Stimulated activated CD8-positive, alpha-beta memory T cell treated with anti-CD3 and anti-CD28 coated beads, Interleukin-2, amount 100 ng/mL, for 48 hours (primary cell): ENCODE measurements at places on chromosomes 4 and X.

DNA sequence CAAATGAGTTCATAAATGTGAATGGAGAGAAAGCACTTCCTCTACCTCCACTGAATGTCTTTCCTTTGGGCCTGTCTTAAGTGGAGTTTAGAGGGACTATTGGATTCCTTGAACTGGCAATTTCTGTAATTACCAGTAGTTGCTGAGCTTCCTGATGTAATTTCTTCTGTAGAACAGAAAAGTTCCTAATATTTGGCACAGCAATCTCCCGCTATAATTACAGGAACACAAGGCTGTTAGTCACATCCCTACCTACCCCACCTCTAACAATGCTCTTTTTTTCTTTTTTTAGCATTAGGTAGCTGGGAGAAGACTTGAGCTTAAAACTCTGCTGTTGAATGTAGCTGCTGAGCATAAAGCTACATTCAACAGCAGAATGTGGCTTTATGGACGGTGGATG is 24.8 kb upstream of the RBPJ start:
- no peak for DNase-seq

- no peak for DNase-seq
Observed at GRCh38 chr4:120155287-120155686, 88.6 kb upstream of the MAD2L1 start.

DNA sequence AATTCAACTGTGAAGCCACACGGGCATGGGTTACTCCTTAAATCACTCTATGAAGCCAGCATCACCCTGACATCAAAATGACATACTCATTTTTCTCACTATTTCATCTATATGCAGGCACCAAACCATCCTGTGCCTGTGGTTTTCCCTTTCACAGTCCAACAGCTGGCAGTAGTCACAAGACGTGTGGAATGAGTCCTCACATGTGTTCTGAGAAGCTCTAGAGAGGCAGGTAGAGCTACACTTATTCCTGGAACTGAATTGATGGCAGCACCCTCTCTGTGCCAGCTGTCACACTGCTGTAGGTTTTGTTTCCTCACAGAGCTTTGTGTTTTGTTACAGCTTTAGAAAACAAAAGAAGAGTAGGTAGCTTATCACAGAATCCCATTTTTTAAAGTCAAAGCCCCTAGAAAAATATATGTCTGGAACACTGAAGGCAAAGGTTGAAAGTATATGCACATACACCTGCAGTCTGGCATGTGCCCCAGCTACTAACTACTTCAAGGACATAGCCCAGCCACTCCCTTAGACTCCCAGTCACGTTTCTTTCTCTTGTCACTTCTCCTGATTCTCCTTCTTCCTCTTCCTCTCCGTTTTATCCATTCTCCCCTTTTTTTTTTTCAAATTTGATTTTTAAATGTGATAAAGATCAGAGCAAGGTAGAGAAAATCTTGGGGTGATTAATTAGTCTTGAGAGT is 107.1 kb downstream of the ANXA10 start:
- no peak for DNase-seq

- DNase-seq, result no peak
Observed at GRCh38 chr4:182309877-182310276, 66.7 kb downstream of the TENM3 start.

DNA sequence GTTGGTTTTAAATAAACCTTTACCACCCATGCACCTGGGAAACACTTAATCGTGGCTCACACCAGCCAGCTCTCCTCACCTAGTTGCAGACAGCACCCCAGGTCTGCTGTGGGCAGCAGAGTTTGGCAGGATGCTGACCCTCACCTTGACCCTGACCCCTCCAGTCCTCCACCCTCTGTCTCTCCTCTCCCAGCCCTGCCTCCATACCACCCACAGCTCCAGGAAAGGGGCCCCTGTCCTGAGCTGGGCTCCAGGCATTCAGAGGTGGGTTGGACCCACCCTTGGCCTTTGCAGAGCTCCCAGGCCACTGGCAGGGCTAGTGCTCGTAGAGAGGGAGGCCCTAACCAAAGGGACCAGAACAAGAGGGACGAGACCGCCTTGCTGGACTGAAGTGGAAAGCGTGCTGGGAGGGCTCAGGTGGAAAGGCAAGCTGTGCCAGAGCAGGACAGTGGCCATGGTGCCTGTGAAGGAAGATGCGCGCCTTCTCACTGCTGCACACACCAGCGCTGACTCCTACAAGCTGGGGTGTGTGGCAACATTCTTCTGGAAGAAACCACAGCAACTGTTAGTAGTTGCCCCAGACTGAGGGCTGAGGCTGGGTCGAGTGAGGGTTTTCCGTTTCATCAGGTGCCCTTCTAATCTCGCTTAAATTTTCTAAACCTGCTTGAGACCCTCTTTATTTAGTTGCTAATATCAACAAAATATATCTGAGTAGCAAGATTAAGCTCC is 10.7 kb upstream of the S100P start:
- DNase-seq, result no peak

DNA sequence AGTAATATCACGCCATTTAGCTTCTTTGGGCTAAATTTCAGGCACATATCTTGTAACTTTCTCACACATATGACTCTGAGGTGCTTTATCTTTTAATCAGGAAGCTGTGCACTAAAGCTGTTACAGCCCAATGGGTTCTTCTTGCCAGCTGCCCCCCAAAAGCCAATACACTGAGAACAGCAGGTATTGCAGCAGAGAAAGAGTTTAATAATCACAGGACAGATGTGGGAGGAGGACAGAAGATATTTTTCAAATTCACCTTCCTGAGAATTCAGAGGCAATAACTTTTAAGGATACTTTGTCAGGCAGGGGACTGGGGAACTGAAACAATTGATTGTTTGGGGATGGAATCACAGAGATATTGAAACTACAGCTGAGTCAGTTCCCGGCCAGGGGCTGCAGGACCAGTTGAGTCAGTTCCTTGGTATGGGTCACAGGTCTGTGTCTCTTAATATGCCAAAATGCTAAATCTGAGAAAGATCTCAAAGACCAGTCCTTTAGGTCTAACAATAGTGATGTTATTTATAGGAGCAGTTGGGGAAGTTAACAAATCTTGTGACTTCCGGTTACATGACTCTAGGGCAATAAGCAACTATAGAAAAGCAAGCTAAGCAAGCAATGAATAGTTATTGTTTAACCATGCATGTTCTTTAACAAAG is 28.1 kb downstream of the DDIT4L start:
- DNase-seq, result no peak

DNA sequence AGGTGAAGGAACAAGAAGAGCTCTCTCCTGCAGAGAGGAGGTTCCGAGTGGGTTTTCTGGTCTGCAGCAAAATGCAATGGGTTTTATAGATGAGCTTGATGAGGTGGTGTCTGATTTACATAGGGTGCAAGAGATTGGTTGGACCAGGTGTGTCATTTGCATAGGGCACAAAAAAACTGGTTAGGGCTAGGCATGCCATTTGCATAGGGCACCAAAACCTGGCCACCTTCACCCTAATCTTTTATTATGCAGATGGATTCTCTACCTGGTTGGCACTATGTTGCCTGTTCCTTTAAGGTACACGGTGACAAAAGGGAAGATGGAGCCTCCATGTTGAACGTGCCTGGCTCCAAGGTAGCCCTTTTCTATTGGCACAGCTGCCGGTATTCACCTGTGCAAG is 94.5 kb upstream of the PRKX start:
- DNase-seq, result no peak

GRCh38 chr4:8849266-8850073 is 22.2 kb downstream of the HMX1 start:
- DNase-seq, result no peak

- no peak for DNase-seq
Observed at GRCh38 chrX:33082371-33082770, 129.0 kb downstream of the DMD start.

- no peak for DNase-seq
Observed at GRCh38 chrX:132614297-132614696, 125.5 kb upstream of the MBNL3 start.

DNA sequence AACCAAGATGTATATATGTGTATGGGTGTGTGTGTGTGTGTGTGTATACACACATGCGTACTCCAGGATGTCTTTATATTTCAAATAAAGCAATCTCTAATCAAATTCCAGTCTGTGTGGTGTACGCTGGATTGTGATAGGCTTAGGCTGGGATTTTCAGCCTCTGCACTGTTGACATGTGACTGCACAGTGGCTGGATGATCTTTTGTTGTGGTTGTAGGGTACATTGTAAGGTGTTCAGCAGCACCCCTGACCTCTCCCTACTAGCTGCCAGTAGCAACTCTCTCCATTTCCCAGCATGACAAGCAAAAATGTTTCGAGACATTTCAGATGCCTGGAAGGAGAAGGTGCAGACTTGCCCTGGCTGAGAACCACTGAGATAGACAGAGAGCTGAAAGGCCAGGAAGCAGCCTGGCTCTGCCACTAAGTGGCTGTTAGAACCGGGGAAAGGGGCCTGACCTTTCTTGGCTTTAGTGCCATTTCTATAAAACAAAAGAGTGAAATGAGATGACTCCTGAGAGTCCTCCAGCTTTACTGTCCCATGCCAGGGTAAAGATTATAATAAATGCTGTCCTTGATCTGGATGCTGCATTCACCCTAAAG is 10.5 kb downstream of the PGM2 start:
- DNase-seq, result no peak
